ENCODE measurements at places on chromosomes 1 and 21. TPM values are rescaled to one million over a fixed set of nuclear protein-coding genes. Genes with fewer than 3 reads are reported as not detected.
A peak's percentile ranks its signal among the peaks of the same experiment; 100 is the strongest.

DNA sequence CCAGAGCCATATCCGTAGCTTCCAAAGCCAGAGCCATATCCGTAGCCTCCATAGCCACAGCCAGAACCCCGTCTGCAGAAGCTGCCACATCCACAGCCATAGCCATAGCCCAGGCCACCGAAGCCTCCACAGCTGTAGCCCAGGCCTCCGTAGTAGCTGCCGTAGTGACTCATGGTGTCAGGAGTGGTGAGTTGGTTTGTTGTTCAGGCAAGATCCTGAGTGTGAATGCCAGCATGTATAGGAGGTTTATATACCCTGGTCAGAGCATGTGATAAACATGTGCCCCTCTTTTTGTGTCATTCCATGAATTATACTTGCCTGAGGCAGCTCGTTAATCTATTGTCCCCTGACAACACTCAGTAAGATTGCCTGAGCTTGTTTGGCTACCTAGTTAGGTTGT lies at the start of gene KRTAP19-1:
KRTAP19-1 (minus strand) TSS at position 223 of the 400 bp plus-strand sequence; CDS start at position 173, 50 bp downstream.
- no peak for DNase-seq

Gene ESPN
- polyA plus RNA-seq = 23.5 TPM

Gene IFNLR1
- polyA plus RNA-seq = 4.2 TPM

DNA sequence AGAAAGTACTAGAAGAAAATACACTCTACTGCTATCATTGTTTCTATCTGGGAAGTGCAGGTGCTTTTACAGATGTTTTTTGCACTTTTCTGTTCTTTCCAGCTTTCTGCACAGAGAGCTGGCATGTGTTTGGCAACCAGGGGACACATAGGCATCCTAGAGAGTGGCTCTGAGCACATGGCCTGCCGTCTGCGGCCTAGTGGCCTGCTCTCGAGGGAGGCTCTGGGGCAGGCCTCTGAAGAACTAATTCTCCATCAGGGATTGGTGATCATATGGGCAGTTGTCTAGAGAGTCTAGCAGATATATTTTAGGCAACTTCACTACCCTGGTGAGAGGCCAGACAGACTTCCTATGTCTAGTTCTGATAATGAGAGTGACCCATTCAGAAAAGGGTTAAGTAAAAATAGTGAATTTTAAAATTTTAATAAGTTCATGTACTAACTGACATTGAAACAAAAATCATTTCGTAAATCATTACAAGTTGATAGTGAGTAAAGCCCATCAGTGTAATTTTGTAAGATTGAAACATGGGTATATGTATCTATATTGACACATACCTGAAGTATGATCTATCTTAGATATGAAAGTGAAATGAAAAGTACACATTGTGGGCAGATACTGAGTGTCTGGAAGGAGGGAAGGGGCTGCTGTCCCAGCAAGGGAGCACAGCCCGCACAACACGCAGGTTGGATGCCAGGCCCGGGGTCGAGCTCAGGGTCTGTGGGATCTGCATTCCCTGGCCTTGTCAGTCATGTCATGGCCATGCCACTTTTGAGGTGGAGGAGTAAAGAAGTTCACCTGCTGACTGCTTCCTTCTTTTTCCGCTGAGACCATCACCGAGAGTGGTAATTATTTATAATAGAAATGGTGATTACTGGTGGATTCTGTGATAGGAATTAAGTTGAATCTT lies 79.8 kb downstream of the PCBP3 start:
- no peak for DNase-seq

Gene MATN1
- 0.30 TPM for polyA plus RNA-seq

Gene USH2A
- polyA plus RNA-seq = 0.04 TPM

Gene VPS45
- polyA plus RNA-seq = 64.1 TPM

Gene CTH
- polyA plus RNA-seq = 11.8 TPM

DNA sequence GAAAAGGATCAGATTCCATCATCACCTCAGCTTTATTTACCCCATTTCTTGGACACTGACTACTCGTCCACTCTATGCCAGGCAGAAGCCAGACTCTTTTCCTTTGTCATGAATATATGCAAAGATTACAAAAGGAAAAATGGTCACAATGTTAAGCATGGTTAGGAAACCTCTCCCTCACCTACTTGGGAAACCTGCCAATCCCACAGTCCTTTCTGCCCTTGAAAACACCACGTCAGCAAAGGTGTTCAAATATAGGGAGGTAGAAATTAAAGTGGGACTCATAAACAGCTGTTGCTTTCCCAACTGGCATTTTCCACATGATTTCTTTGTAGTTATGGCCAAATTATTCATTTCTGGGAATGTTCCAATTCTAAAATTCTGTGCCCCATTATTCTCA lies 16.2 kb upstream of the ATP13A2 start:
- DNase-seq = no peak

- no peak for DNase-seq
These were observed 62.1 kb downstream of the B3GALT5 start for GRCh38 chr21:39674801-39675200.

DNA sequence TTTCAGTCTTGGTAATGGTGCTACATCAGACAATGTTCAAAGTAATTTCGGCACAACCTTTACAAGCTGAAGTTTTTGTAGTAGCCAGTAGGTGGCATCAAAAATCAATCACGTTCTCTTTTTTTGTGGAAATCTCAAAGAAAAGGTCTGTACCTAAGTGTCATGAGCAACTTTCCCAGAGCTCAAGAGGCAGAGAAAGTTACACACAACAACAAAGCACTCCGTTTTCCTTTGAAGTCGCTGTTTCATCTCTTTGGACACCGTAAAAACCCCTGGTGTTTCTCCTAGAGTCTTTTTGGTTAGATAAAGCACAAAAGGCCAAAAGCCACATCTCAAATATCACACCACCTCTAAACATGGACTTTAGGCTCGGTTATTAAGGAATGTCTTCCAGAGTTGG lies 131.6 kb downstream of the LHX8 start:
- peak; percentile 10 for DNase-seq

Gene TNFRSF8
- 0.57 TPM for polyA plus RNA-seq

Gene CELA3B
- not detected for polyA plus RNA-seq

Gene LCK
- polyA plus RNA-seq = 7.4 TPM

Gene HEATR1
- polyA plus RNA-seq = 28.8 TPM

Gene FAM72A
- 6.7 TPM for polyA plus RNA-seq

All from left renal pelvis (tissue), 4 donors.